ENCODE measurements at places on chromosomes 11 and 22.
A peak's percentile ranks its signal among the peaks of the same experiment; 100 is the strongest.

- no peak for DNase-seq
Observed at GRCh38 chr22:21944871-21945270, 7.8 kb downstream of the PPM1F start.

DNA sequence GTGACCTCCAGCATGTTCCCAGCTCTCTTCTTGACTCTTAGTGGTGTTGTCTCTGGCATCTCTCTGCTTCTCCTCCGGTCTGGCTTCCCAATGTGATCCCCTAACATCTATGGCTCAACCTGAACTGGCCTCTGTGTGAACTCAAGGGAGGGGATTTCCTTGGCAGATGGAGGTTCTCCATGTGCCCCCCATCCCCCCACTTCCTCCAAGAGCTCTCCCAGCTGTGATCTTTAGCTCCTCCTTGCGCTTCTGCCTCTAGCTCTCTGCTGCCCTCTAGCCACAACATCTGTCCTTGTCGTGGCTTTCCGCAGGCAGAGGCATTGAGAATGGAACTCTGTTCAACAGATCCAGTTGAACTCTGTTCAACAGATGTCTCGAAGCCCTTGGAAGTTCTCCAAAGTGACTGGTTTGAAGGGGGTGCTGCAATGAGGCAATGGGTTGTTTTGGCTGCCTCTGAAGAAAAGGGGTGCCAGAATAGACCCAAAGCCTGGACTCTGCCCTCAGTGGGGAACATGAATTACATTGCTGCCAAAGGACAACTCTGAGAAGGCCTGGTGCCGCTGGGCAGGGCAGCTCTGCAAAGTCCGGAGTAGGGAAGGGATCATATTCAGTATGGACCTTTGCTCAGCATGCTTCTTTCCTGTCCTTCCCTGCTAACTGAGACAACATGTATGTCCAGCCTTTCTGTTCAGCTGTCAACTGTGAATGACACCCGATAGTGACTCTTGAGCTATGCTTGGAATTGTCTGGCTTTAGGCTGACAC is 61.9 kb downstream of the ADM start:
- peak; percentile 60 for DNase-seq

DNA sequence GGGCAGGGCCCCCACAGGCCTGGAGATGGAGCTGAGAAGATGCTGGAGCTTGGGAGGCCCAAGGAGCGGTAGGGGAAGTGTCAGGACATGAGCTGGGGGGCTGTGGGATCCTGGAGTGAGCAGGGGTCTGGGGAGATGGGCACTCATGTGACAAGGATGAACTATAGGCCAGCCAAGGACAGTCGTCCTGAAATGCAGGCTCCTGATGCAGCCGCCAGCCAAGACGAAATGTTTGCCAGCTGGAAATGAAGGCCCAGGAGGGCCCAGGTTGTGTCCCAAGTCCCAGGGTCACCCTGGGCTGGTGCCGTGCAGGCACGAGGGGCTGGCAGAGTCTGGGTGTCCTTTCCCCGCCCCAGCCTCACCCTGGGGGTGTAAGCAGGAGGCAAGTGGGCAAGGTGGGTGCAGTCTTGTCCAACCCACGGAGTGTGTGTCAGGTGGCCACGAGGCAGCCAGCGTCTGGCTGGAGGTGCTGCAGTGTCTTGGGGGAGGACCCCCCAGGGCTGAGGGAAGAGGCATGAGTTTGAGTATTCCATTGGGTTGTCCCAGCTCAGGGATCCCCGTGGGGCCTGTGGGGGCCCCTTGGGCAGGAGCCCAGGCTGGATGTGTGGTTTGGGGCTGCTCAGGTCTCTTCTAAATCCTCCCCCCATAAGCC is 21.4 kb downstream of the MRGPRG start:
- no peak for DNase-seq

GRCh38 chr11:95877291-95877690 is 46.6 kb downstream of the MTMR2 start:
- DNase-seq = no peak

GRCh38 chr11:65083134-65083833 is 556 bp downstream of the CDCA5 start:
- no peak for DNase-seq

All from NCI-H510A treated with DMSO at 0.1 percent for 48 hours (cell line).